ENCODE measurements at places on chromosomes 11 and 22.

- no peak for DNase-seq
Observed at GRCh38 chr11:46480909-46481308, 89.3 kb upstream of the CHRM4 start.

- DNase-seq = peak; percentile 89
Observed at GRCh38 chr11:19232910-19233503, 7.7 kb downstream of the E2F8 start.

GRCh38 chr11:117427356-117427874, 99.8 kb downstream of the CEP164 start:
- no peak for DNase-seq

DNA sequence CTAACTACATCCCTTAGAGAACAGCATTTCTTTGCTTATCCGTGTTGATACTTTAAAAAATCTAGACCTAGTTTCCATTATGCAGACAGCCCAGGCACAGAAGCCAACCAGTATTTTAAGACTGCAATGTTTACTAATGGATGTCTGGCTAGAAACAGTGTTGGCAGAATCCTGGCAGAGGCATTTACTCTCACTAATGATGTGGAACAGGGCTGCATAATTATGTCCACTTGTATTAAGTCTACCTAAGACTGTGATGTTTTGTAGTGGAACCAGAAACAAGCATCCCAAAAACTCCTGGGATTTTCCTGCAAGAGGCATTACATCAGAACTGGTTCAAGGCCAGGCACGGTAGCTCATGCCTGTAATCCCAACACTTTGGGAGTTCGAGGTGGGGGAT, 50.2 kb upstream of the PICALM start:
- DNase-seq = no peak

DNA sequence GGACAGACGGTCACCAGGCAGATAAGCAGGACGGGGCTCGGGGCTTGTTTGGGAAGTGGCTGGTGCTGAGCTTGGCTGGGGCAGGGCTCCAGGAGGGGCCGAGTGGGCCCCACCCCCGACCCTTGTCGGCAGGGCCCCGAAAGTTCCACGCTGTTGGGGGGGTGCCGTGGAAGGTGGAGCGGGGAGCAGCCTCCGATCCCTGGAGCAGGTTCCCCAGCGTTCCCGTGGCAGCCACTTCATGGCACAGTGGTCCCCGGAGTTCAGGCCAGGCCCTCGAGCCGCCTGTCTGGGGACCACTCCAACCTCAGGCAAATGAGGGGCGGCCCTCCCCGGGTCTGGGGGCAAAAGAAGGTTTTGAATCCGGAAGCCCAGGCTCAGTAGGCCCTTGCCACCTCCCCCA, 46.7 kb upstream of the PPARA start:
- DNase-seq = no peak

GRCh38 chr11:332651-333480, 12.2 kb upstream of the IFITM3 start:
- DNase-seq = no peak

GRCh38 chr11:1100417-1101245, 26.0 kb downstream of the MUC2 start:
- no peak for DNase-seq

DNA sequence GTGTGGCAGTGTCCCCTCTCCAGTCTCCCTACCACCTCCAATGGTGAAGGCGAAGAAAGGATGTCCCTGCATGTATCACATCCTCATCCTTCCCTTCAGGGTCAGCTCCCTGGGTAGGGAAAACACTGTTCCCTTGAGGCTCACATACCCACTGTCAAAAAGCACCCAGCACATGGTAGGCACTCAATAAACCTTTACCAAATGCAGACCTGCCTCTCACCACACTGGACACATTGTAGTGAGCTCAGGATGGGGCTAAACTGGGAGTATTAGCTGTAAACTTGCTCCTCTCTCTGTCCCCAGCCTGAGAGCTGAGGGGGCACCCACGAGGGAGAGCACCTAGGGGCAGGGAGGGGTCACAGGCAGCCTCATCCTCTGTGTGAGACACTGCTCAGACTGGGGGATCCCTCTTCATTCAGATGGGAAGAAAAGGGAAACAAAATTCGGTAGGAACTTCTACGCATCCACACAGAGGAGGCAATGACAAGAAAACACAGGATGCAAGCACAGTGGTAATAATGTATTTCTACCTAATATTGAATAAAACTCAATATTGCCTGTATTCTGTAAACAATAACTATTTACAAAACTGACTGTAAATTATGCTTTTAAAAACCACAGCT, 101.6 kb upstream of the TOP3B start:
- no peak for DNase-seq

DNA sequence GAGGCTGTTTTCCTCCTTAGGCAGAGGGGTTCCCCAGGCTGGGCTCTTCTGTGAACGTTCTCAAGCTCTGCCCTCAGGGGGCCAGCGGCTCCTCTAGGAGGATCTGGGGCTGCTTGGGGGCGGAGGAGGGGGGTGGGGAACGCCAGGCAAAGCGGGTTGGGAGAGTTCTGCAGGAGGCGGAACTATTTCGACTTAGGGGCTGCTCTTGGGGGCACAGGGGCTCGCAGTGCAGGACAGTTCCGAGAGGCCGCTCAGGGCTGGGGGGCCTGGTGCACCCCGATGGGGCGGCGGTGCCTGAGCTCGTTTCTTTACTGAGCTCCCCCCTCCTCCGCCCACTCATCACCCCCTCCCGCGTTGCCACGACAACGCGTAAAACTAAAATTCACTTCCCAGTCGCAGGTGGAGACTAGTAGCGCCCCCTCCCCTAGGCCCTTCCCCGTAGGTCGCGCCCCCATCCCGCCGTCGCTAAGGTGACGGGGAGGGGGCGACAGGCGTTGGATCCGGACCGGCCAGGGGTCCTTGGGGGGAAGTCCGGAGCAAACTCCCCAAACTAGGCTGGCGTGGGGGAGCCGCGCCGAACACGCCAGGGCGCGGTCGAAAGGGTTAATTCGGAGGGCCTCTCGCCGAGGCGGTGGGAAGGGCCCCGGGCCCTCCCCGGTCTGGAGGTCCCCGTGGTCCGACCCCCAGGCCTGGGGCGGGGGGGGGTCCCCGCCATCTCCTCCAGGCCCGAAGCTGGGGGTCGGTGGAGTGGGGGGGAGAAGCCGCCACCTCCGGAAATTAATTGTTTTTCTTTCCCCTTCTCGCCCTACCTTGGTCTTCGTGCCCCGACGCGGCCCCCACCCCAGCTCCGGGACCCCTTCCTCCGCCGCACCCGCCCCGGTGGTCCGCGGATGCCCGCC, 857 bp downstream of the SHANK3 start:
- DNase-seq = no peak

GRCh38 chr11:36333897-36334296, 37.8 kb downstream of the PRR5L start:
- peak; percentile 72 for DNase-seq

DNA sequence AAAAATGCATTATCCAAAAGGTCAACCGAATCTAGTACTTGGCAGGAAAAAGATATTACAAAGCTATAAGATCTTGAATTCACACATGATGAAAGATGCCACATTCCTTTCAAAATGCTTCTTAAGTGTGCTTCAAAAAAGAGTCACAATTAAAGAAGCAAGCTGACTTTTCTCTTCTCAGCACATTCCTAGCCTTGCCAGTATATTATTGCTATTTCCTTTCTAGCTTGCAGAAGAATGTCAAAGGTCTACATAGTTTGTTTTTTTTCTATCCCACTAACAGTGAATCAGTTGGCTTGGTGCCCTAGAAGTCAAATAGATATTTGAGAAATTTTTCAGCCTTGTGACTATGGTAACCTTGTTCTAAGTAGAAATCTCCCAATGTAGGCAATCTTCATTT, 56.8 kb downstream of the GUCY1A2 start:
- peak; percentile 83 for DNase-seq

GRCh38 chr22:47401592-47401898, 639.1 kb downstream of the TBC1D22A start:
- no peak for DNase-seq

Measured in ELR (cell line).